ENCODE measurements at places on chromosomes 7 and 10.

DNA sequence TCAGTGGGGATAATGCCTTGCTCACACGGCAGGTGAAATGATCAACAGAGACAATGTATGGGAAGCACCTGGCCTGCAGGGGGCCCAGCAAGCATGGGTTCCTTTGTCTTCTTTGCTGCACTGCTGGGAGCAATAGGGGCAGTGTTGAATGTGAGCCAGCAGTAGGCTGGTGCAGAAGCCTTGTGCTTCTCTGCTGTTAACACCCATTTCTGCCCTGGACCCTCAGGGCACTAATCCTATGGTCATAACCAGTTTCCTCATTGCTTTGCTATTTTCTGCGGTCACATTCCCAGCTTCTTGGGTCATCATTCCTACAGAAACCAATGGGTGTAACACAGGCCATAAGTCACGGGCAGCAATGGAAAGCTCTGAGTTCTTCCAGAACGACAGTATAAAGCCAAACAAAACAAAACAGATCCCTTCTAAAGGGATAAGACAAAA lies 10.9 kb upstream of the LGI1 start:
- DNase-seq: peak; percentile 66

DNA sequence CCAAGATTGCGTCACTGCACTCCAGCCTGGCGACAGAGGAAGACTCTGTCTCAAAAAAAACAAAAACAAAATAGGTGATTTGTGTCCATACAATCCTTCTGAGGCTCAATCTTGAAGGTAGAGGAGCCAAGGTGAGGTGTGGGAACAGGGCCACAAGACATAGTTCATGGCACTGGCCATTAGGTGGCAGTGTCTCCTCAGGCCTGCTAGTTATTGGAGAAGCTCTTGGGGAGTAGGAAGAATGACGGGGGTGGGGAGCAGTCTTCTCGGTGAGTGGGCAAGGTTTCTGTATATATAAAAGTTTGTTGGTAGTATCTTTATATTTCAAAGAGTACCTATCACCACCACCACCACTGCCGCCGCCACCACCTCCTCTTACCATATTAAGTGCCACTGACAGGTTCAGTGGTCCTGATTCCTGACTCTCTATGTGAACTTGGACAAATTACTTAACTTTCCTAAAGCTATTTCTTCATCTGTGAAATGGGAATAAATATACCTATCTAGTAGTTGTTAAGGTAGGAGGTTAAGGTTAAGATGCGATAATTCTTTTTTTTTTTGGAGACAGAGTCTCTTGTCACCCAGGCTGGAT lies 24.0 kb downstream of the CCSER2 start:
- DNase-seq: no peak

DNA sequence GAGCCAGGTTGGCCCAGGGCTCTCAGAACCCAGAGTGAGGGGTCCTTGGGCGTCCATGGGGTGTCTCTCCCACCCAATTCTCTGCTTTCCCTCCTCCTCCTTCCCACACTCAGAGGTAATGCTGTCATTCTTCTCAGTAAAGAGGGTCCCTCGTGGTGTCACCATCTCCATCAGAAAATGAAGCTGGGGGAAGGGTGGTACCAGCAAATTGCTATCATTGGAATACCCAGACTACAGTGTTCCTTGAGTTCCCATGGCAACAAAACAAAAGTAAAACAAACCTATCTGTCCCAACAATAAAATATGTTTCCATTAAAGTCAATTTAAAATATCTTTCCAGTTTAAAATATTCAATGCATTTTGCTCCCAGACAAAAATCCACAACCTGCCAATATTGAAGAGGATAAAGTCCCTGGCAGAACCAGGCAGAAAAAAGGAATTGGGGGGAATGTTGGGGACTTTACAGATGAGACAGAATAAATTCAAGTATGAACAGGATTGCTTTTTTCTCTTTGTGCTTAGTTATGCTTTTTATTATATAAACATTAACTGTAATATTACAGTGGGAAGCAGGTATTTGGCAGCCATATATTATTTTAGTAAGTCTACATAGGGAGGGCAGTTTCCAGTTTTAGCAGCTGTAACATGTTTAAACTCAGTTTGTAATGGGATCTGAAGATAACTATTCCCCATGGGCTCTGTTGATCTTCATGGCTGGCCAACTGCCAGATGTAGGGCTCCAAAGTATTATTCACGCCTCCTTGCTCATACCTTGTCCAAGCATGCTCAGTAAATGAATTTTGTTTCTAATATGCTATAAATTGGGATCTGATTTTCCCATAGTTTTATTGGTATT lies 182.1 kb downstream of the ARID5B start:
- no peak for DNase-seq

GRCh38 chr7:130906575-130906974 lies 172.6 kb upstream of the KLF14 start:
- DNase-seq: no peak
